ENCODE measurements at places on chromosomes 16 and 17.

GRCh38 chr16:88008840-88009239 is 57.6 kb downstream of the BANP start:
- no peak for DNase-seq

GRCh38 chr17:28474111-28474531 is 677 bp downstream of the SLC13A2 start:
- DNase-seq = no peak

DNA sequence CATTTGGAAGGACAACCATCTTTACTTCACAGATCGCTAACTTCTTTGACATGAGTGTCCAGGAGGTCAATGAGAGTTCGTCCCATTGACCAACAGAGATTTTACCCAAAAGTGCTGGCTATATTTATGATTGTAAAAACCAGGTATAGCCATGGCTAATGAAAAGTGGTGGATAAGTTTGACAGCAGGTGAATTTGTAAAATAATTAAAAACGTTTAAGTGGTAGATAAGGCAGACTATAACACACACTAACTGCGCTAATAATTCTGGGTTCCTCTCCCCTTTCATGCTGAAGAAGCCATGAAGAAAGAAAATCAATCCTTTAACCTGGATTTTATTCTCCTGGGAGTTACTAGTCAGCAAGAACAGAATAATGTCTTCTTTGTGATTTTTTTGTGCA is at the start of gene OR1A2:
OR1A2 (plus strand) TSS at position 301 of the 400 bp plus-strand sequence; CDS start at position 301, 0 bp downstream.
- no peak for DNase-seq

- DNase-seq = no peak
These were observed 2.7 kb downstream of the N4BP1 start for GRCh38 chr16:48607056-48607825.

- no peak for DNase-seq
These were observed 55.1 kb downstream of the PLD6 start for GRCh38 chr17:17151055-17151454.

GRCh38 chr17:68981288-68981687 is 26.1 kb upstream of the ABCA8 start:
- peak; percentile 8 for DNase-seq

GRCh38 chr17:58005728-58006559 is 1.1 kb downstream of the SRSF1 start:
- no peak for DNase-seq

DNA sequence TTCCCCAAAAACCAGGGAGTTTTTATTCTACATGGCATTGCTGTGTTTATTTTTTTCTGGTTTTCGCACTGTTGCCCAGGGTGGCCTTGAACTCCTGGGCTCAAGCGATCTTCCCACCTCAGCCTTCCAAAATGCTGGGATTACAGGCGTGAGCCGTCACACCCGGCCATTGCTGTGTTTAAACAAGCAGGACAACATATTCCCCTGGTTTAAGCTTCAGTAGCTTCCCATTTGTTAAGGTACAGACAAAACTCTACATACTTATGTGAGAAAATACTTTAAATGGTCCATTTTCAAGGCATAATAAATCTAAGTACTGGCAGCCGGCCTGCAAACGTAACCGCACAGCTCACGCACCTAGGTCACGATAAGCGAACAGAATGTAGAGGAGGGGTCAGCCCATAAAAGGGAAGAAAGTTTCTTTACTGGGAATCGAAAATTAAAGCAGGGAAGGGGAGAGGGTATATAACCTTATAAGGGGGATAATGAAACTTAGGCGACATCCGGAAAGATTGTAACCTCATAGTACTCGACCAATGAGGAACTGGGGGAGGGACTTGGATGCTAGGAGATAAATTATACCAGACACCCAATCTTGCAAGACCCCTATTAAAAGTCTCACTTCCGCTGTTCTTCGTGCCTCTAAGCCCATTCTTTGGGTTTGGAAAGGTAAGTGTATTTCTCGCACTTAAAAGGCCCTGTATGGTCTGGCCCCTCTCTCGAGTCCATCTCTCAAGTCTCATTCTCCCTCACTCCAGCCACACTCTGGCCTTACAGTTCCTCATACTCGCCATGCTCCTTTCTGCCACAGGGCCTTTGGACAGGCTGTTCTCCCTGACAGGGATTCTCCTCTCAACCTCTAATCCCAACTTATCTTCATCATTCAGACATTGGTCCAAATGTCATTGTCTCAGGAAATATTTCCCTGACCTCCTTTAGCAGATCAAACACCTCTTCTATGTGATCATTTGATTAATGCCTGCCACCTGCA is 59.2 kb downstream of the TEX14 start:
- no peak for DNase-seq

All from occipital lobe (tissue), 3 donors.